Astrocyte of the spinal cord (primary cell): ENCODE measurements at places on chromosomes 5 and 9.

DNA sequence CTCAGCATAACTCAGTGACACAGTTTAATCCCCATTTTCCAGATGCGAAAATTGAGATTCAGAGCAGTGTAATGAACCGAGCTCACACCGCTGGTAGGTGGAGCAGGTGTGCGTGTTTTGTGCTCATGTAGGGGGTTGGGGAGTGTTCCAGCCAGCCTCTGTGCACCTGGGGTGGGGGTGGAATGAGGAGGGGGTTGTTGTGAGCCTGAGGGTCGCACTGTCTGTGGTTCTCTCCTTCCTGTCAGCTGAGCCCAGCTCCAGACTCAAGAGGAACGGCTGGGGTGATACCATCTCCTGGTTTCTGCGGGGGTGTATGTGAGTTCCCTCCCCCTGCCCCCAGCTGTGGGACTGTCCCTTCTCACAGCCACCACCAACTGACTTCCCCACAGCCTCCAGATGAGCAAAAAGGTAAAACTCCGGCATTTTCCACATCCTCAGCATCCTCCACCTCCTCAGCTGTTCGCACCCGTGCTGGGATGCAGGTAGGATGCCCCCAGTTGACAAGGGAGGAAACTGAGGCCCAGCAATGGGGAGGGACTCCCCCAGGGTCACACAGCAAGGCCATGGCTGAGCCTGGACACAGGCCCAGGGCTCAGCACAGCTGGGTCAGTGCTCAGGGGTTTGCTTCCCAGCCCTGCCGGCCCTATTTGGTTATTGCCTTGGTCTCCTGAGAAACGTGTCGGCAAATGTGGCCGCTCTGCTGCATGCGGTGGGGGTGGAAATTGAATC lies 2.1 kb downstream of the SH2D3C start:
- DNase-seq: no peak

DNA sequence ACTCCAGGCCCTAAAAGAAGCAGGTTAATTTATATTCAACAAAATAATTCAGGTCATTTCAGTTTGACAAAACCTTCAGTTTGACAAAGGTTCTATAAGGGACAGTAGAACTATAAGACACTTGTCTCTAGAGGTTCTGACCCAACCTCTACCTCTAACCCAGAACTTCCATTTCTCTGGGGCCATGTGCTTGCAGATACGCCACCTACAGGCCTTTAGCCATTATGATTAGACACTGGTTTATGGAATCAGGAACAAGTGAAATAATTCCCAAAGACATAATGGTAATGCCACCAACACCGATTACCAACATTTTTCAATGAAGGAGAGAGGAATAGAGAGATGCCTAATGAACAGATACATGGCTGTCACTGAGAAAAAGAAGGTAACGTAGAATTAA lies 733.9 kb downstream of the PRELID2 start:
- DNase-seq: no peak

GRCh38 chr5:122959740-122960445 lies 76.6 kb downstream of the PPIC start:
- no peak for DNase-seq

GRCh38 chr9:133811471-133811870 lies 73.3 kb upstream of the SARDH start:
- DNase-seq: no peak

GRCh38 chr5:104913841-104914281 lies 1351.3 kb upstream of the NUDT12 start:
- no peak for DNase-seq

- DNase-seq: no peak
Measured at GRCh38 chr5:167269146-167269545, 1022.3 kb upstream of the WWC1 start.

- DNase-seq: peak; percentile 34
Measured at GRCh38 chr5:74433255-74433895, 207.2 kb downstream of the ENC1 start.

GRCh38 chr5:147673266-147673665 lies 109.3 kb downstream of the JAKMIP2 start:
- no peak for DNase-seq

- DNase-seq: no peak
Measured at GRCh38 chr5:118249386-118249785, 739.0 kb downstream of the DTWD2 start.

- peak; percentile 63 for DNase-seq
Measured at GRCh38 chr5:79346420-79346824, 110.5 kb downstream of the JMY start.

- DNase-seq: peak; percentile 74
Measured at GRCh38 chr5:159878988-159879471, 37.3 kb upstream of the ADRA1B start.

DNA sequence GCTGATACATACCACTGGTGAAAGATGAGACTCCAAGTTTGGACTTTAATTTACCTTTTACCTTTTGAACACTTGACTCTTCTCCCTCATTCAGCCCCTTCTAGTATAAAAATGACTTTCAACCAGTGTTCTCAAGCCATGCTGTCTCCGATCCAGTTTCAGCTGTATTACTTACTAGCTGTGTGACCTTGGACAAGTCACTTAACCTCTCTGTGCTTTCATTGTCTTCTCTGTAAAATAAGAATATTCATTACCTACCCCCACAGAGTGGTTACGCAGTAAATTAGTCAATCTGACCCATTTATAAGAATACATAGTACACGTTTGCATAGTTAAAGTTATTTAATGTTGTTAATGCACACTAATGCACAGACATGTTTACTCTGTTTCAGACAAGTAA lies 12.6 kb upstream of the CEMIP2 start:
- no peak for DNase-seq

- no peak for DNase-seq
Measured at GRCh38 chr5:141814064-141814964, 63.9 kb downstream of the PCDH1 start.

DNA sequence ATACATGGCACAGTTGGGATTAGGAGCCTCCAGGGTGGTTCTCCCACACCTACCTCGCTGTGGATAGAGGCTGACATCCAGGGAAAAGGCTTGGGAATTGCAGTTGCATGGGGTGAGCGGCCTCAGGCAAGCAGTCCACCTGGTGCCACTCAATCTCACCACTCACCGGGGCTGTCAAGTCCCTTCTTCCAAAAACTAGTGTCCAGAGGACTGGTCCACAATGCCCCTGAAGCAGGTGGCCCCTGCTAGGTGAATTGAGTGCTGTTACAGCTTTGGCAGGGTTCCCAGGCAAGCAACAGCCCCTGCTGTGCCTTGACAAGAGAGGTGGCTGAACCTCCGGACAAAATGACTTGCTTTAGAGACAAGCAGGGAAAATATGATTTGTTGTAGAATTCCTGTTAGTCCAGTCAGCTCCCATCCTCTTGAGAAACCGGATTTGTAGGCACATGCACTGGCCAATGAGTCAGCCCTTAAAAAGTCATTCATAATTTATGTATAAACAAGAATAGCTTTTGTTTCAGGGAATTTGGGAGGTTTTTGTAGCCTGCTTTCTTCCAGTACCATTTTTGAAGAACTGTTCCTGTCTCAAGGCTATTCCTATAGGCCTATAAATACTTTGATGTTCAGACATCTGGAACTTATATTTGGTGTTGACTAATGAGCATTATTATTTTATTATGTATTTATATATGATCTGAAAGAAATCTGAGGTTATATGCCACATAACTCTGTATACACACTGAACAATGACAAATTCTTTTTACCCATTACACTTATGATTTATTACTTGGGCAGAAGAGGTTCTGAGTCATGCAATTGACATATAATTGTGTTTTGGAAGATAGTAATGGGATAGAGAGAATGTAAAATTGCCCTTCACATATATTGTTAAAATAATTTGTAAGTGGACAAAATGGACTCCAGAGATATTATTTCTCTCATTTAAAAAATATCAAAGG lies 411.1 kb downstream of the ACTL7B start:
- DNase-seq: peak; percentile 86

- DNase-seq: no peak
Measured at GRCh38 chr5:173572431-173573125, 43.9 kb downstream of the BOD1 start.

GRCh38 chr9:34170237-34170991 lies 8.4 kb upstream of the UBAP1 start:
- DNase-seq: no peak

DNA sequence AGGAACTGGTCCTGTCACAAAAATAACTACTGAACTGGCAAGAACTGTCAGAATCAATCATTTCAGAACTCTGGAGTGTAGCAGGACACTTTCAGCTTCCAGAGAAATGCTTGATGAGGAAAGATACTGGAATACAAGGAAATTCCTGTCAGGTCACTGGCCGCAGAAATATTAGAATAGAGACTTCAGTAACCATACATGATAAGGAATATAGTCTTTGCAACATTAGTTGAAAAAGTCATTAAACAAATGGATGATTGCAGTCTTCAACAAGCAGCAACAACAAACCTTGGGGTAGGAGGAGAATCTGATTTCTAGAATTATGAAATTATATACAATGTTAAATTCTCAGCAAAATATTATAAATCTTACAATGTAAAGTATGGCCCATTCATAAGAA lies 88.2 kb downstream of the CCDC192 start:
- no peak for DNase-seq

DNA sequence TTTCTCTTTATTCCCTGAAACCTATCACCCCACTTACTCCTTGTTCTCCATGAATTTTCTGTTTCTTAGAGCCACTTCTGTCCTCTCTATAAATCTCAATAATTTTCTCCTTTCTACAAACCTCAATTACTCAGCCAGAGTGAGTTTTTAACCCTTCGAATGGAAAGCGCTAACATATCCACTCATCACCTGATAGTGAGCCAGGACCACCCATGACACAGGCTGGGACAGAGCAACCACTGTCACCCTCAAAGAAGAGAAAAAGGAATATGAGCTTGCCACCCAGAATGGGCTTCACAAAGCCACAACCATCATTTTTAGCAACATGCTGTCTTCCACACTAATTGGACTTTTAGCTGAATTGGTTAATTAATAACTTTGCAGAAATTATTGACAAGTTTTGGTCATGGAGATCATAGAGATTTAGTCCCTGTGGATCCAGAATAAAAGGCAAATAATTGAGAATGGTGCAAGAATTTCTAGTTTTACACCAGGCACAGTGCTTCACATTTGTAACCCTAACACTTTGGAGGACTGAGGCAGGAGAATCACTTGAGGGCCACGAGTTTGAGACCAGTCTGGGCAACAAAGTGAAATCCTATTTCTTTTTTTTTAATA lies 32.1 kb upstream of the SELENOP start:
- DNase-seq: no peak

DNA sequence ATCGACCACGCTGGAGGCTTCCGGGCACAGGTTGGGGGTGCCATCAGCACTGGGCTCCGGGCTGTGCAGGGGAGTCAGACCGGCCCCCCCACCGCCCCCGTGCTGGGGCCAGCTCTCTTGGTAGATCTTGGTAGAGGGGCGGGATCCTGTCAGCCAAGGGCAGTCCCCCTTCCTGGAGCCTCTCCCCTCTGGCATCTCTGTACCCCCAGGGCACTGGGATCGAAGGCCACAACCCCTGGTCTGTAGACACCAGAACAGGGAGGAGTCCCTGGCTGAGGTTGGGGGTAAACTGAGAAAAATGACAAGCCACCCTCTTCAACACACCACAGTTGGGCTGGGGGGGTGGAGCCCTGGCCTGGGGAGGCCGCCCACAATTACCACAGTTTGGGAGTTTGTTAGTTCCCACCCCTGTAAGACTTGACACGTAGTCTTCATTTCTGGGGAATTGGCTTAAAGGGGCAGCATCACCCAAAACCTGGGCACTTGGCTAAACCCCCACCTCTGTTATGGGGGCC lies 882 bp downstream of the CERCAM start:
- DNase-seq: no peak

GRCh38 chr5:170131235-170131634 lies 25.5 kb downstream of the FOXI1 start:
- DNase-seq: no peak

- no peak for DNase-seq
Measured at GRCh38 chr9:112864982-112865381, 25.7 kb downstream of the SLC46A2 start.

DNA sequence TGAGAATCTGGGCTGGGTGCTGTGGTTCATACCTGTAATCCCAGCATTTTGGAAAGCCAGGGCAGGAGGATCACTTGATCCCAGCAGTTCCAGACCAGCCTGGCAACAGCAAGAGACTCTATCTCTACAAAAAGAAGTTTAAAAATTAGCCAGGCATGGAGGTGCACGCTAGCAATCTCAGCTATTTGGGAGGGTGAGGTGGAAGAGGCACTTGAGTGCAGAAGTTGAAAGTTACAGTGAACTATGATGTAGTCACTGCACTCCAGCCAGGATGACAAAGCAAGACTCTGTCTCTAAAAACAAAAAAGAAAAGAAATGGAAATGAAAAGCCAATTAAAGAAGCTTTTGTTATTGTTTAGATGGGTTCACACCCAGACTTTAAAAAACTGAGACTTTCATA lies 131.6 kb upstream of the RASA1 start:
- no peak for DNase-seq

GRCh38 chr9:129252937-129253802 lies 75.1 kb upstream of the IER5L start:
- no peak for DNase-seq

DNA sequence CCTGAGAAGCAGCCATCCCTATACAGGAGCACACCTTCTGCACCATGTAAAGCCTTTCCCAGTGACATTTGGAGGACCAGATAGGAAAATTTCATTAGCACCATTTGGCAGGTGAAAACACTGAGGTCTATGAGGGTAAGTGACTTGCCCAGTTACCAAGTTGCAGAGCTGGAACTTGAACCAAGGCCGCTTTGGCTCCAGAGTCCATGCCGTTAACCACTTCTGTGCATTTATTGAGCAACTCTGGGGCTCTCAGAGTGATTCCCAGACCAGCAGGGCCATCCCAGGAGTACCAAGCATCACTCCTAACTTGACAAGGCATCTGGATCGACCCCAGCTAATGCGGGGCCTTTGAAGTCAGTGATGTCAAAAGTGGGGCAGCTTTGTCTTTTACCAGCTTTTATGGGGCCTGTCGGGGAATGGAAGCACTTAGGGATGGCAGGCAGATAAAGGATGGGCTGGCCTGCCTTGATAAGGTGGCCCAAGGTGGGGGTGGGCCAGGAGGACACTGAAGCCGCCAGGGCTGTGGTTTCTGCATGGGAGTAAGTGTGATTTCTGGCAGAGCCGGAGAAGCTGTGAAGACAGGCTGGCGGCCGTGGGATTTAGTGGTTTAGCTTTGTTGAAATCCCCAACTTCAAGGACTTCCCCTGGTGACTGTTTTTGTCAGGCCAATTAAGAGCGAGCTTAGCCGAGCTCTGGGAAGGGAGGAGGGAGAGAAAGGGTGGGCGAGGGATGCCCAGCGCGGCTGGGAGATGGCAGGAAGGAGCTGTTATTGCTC lies 127.3 kb downstream of the MACROH2A1 start:
- peak; percentile 38 for DNase-seq
